Suppressor macrophage treated with lipopolysaccharide for 1 hour (primary cell): ENCODE measurements at places on chromosomes 11 and 22.

DNA sequence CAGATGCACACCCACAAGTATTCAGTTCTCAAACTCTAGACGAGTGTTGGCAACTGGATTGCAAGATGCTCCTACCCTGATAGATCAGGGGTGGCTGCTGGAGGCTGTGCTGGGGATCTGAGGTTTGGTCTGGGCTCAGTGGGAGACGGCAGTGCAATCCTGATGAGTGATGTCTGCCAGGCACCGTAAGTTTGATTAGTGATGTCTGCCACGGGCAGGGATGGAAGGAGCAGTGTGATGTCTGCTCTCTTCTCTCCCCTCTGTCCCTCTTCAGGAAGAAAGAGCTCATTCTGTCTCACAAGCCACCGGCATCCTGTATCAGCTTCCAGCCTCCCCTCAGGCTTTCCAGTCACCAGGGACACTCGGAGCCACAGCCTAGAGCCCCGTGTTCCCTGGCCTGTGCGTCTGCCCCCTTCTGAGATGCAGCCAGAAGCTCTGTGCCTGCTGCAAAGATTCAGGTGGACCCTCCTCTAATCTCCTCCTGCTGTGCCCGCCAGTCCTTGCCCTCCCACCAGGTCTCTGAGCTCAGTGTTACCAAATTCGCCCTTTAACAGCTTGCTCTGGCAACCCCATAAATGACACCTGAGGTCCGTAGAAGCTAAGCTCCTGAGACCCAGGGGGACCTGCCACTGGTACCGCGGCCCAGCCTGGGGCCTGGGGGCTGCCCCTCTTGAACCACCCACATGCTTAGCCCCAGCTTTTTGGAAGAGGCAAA is 19.9 kb downstream of the TP53I11 start:
- no peak for DNase-seq

- no peak for DNase-seq
Observed at GRCh38 chr11:99383648-99384245, 363.0 kb downstream of the CNTN5 start.

GRCh38 chr22:29716814-29717545 is 2.8 kb upstream of the CABP7 start:
- DNase-seq, result peak; percentile 69

DNA sequence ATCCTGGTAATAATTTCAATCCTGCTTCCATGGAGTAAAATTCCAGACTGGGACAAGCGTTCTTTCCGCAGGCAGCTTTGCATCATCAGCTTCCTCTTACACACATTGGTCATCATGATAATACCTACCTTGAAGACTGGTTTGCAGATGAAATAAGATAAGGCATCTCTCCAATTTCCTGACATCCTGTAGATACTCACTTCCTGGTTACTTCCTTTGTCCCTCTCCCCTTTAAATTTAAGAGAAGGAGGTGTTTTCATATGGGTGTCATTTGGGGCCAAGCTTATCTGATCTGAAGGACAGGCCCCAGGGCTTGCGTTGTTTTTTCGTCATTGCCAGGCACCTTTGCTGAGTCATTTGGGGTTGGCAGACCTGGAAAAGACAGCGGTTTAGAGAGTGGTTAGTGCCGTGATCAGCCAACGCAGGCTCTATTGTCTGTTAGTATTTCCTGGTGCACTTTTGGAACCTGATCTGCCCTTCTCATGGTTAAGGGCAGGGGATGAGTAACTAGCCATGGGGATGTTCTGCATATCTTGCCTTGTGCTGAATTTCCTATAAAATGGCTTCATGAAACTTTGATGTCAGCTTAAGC is 24.1 kb downstream of the GRAMD1B start:
- DNase-seq, result no peak

GRCh38 chr11:73983741-73984538 is 1.3 kb upstream of the UCP2 start:
- DNase-seq, result peak; percentile 31
